ENCODE measurements at places on chromosomes 12 and 14. TPM values are rescaled to one million over a fixed set of nuclear protein-coding genes. Genes with fewer than 3 reads are reported as not detected.

IL26 gene
- not detected for total RNA-seq

DNA sequence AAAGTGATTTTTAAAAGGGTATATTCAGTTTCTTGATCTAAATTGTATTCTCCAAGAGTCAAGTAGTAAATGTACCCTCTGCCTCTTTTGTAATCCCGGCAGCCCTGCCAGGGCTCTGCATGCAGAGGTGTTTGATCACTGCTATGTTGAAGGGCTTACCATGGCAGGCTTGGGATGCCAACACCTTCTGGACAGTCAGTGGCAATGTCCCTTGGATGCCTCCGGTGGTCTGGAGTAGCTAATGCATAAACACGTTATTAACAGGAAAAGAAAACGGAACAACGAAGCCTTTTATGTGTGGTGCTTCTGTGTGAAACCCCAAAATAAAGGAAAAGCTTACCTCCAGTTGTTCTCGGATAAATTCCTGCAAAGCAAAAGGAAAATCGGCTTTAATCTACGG, 19.9 kb downstream of the EIF2B2 start:
- no peak for DNase-seq

- no peak for DNase-seq
Observed at GRCh38 chr12:91513313-91513712, 330.7 kb upstream of the DCN start.

- no peak for DNase-seq
Observed at GRCh38 chr14:74635847-74636246, 23.8 kb upstream of the LTBP2 start.

DNA sequence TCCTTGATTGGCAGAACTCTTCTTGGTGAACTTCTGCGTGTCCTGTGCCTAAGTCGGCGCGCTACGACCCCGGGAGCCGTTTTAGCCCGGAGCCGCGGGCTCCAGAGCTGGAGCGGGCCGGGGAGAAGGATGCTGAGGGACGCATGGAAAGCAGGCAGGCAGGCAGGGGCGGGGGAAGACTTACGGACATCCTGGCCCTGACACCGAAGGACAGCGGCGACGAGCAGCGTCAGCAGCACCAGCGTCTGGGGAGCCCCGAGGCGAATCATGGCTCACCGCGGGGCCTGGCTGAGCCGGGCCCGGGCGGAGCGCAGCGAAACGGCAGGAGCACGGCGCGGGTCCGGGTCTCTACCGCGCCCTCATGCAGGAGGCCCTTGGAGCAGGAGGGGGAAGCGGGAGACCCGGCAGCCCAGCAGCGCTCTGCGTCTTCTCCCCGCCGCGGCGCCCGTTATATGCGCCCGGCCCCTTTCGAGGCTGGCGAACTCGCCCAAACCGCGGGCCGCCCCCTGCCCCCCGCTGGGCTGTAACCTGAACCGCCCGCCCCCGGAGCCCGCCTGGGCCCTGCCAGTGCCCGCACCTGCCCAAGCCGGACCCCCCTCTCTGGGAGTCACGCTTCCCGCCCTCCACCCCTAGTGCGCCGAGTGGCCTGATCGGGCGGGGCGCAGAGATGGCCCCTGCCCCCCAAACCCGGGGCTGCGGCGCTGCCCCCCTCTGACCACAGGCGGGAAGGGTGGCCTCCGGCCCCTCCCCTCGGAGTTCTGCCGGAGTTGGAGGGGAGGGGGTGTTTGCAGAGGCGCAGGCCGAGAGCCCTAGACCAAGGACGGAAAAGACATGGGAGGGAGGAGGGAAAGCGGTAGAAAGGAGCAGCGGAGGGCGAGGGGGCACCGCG, at the start of gene COL2A1:
Gene COL2A1, minus strand, starts transcription at position 424 of the 889 bp plus-strand sequence. Its CDS starts 155 bp downstream, at position 269.
- no peak for DNase-seq

GRCh38 chr12:65420941-65421340, 142.5 kb downstream of the MSRB3 start:
- DNase-seq = no peak

GRCh38 chr12:52022841-52023181, 16.1 kb downstream of the TAMALIN start:
- DNase-seq = no peak

- no peak for DNase-seq
Observed at GRCh38 chr12:44076871-44077270, 241.0 kb downstream of the TMEM117 start.

ANO2 gene
- total RNA-seq = 20.7 TPM

DNA sequence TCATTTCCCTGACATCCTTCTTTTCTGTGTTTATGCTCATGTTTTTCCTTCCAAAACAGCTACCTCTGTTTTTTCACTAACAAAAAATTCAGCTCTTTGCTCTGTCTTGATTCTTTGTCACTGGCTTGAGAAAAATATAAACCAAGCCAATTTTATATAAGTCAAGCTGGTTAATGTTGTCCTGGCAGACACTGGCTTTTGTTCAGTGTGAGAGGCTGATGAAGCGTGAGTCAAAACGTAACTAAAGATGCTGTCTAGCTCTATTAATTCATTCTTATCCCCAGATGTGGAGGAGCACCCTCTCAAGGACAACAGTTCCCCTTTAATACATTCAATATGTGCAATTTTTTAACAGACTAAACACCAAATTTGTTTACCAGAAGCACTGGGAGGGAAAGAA, 15.8 kb downstream of the TSPAN8 start:
- DNase-seq = no peak

- DNase-seq = no peak
Observed at GRCh38 chr14:28652782-28653181, 113.8 kb upstream of the FOXG1 start.

KLRC3 gene
- not detected for total RNA-seq

GRCh38 chr12:101678081-101678480, 19.4 kb upstream of the CHPT1 start:
- DNase-seq = no peak

GRCh38 chr12:52581481-52581880, 7.8 kb upstream of the KRT74 start:
- DNase-seq = no peak

DNA sequence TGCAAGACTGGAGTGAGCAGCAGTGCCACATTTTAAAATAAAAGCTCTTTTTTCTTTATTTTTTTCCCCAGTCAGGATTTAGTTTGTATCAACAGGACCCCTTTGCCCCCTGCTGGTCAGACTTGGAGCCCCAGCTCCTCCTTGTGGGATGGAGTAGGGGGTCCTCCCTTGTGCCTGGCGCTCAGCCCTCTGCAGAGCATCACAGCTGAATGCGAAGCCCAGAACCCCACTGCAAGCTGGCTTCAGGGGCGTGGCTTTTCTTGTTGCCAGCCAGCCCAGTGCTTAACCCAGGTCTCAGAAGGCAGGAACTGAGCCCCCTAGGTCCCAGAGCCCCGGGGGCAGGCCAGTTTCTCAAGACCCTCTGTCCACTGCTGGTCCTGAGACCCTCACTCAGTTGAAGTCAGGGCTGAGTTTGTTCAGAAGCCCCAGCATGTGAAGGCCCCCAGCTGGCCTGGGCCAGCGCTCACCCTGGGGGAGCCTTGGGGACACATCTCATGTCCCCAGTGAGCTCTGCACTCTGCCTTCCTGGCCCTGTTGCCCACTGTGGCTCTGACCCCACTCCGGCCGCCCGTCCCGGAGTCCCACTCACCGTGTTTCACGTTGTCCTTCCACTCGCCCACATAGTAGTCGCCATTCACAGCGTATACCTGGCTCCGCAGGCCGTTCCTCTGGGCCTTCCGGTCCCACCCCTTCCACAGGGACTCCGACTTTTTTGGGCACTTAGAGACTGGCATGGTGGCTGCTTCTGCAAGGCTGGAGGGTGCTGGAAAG, 519 bp downstream of the MORN3 start:
- DNase-seq = no peak

PZP gene
- total RNA-seq = 0.30 TPM

- DNase-seq = no peak
Observed at GRCh38 chr12:2552000-2552756, 242.6 kb upstream of the FKBP4 start.

DNA sequence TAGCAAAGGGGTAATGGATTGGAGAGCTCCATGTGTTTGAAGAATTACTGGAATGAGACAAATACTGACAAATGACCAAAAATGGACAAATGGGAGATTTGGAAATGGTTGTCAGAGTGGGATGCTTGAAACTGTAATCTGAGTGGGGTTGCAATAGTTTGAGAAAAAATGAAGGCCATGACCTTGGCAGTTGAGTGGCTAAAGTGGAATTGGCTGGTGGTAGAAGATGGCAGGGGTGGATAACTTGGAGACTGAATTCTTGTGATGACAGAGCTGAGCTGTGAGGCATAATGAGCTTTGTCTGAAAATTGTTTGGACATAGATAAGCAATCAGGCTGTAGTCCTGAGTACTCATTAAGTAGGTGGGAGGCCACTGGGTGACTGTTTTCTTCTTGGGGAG, 222.5 kb upstream of the PRICKLE1 start:
- no peak for DNase-seq

- DNase-seq = no peak
Observed at GRCh38 chr12:95784915-95785314, 5.6 kb downstream of the NTN4 start.

DNA sequence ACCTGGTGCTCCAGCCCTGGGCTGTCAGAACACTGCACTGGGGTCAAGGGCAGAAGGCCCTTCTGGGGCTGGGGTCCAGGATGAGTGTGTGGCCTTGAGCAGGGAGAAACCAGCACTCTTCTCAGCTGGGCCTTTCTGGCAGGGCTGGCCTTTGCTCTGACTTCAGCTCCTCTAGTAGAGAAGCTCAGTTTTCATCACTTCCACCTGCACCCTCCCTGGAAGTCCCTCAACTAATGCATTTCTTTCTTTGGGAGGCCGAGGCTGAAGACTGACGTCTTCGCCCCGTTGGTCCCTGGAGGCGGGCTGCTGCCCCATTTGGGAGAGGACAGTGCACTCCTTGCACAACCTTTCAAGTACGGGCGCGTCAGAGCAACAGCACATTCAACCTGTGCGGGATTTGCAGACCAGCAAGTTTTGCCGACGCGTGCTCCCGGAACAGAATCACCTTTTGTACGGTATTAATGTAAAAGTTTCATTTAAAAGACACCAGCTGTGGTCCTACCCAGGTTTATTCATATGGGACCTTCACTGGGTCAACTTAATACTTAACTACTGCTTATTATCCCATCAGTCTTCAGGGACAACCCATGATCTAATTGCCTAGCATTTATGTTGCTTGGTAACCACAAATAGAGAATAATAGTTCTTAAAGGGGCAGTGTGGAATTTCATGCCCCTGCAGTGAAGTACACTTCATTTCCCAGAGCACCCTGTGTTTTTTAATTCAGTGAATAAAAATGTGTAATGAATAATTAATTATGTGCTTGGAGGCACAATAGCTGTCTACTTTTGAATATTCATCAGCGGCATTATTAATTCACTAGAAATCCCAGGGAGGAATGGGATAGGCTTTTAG, 134.8 kb upstream of the VRK1 start:
- no peak for DNase-seq

DNA sequence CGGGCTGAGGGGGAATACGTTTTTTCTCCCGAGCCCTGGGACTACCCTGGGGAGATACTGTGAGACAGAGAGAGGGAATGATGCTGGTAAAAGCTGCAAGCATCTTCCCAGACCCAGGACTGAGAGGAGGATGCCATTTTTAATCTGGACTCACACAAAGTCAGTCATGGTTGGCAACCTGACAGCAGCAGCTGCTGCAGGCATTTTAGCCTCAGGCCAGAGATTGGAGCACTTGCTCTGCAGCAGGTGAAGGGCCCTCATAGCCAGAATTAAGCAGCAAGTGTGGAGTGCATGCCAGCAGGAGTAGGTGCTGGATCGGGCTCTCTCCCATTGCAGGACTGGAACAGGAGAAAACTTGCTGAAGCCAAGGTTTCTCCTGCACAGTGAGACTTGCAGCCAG, 361.1 kb upstream of the CLEC14A start:
- no peak for DNase-seq

DNA sequence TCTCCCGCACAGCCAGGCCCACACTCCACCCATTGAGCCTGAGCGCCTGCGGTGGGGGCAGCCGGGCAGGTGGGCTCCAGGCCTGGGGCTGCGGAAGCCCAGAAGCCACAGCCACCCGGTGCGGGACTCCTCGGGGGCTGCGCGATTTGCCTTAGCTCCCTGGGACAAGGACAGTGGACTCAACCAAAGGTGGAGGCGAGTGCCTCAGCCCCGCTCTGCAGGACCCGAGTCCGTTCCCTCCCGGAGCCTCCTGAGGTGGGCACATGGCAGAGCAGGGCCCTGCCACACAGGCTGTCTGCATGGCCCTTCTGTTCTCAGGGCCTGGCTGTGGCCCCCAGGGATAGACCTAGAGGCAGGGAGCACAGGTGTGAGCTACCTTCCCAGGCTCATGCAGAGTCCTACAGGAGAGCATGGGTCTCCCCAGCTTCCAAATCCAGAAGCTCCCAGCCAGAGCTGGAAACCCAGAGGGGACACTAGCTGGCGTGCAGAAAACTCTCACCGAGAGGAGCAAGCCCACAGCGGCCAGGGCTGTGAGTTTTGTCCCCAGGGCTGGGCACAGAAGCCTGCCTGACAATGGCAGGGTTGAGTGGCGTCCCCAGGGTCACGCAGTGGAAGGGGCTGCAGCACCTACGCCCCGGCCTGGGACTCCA, 22.2 kb upstream of the LRTM2 start:
- DNase-seq = no peak

DNA sequence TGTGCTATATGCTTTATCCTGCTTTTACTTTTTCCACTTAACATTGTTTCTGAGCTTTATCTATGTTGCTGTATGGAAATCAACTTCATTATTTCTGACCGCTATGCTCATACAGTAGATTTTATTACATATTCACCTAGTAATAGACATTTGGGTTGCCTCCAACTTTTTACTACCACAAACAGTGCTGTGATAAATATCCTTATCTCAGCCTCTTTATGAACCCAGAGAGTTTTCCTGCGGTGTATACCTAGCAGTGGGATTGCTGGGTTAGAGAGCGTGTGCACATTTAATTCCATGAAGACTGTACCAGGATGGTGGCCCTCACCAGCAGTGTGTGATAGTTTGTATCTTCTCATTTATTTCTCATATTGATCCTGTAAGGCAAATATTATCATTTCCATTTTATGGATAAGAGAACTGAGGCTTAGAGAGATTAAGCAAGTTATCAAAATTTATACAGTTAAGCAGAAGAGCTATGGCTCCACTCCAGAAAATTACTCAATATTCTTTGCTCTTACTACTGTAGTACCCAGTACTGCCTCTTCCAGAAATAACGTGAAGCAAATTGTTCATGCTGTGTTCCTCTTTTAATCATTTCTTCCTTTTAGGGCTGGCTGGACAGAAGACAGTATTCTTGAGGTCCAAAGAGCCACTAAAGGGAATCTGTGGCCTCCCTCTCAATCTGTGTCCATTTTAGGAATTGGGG, 26.3 kb upstream of the CISTR start:
- no peak for DNase-seq

DNA sequence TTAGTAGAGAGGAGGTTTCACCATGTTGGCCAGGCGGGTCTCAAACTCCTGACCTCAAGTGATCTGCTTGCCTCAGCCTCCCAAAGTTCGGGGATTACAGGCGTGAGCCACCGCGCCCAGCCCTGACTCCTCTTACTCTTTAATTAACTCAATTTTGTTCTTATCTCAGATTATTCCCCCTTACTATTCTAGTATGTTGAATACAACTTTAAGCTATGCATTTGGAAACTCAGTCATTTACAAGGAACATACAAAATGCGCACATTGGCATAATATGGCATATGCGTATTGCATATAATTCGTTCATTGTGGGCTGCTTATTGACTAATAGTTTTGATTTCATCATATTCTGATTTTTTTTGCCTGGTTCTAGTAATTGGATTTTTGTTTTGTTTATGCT, 10.8 kb upstream of the CD163 start:
- no peak for DNase-seq
